ENCODE measurements at places on chromosomes 13 and 19.

DNA sequence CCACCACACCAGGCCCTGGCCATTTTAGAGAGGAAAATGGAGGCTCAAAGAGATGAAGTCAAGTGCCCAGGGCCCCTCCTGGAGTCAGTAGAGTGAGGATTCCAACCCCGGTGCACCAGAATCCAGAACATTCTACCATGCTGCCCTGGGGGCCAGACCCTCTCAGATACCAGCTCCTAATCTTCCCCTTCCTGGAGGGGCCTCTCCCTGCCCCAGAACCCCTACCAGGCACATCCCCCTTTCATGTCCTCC lies 11.1 kb downstream of the CAPN12 start:
- DNase-seq: no peak

GRCh38 chr13:67726979-67727378 lies 496.8 kb upstream of the PCDH9 start:
- no peak for DNase-seq

DNA sequence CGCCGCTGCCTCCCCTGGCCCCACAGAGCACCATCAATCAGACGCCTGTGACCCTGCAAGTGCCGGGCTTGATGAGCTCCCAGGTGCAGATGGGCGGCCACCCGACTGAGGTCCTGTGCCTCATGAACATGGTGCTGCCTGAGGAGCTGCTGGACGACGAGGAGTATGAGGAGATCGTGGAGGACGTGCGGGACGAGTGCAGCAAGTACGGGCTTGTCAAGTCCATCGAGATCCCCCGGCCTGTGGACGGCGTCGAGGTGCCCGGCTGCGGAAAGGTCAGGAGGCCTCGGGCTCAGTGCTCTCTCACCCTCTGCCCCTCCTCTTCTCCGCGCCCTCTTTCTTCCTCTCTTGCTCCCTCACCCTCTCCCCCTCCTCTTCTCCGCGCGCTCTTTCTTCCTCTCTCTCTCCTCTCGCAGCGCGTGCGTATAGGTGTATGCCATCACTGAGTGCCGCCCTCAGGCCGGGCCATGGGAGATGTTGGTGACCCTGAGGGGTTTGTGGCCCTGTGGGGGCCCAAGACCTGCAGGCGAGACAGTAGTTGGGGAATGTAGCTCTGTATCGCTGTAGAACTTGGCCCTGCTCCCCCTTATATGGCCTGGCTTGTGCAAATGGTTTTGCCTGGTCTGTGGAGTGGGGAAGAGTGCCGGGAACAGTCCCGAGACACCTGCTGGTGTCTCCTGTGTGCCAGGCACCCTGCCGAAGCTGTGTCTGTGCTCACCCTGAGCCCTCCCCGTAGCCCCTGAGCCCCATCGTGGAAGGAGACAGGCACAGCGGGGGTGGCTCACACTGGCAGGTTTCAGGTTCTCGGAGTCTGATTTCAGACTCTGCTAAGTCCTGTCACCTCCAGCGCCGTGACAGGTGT lies 5.4 kb upstream of the EPN1 start:
- no peak for DNase-seq

DNA sequence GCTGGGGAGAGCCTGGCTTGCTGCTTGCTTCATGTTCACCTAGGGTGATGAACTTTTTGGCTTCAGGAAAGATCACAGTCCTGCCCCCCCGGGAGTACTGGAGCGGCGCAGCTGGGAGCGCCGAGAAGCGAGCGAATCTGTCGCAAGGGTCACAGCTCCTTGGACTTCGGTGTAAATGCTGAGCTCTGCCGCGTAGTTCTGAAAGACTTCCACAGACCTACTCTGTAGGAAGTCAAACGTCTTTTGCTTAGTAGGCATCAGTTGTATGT lies 2.7 kb downstream of the ING1 start:
- DNase-seq: no peak

DNA sequence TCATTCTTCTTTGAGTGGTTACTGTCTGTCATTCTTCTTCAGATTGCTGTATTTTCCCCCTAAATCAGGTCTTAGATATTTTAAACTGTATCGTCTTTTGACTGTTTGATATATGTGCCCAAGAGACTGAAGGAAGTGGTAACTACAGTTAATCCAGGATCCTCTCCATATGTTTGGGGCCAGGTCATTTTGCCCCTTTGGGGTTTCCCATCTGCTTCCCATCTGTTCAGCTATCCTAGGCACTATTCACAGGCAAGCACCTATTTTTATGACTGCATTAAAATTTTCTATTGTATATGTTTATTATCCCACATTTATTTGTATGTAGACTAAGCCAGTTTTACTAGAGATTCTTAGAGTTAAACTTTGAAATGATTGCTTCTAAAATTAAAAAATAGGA lies 244.2 kb downstream of the PCCA start:
- DNase-seq: no peak

DNA sequence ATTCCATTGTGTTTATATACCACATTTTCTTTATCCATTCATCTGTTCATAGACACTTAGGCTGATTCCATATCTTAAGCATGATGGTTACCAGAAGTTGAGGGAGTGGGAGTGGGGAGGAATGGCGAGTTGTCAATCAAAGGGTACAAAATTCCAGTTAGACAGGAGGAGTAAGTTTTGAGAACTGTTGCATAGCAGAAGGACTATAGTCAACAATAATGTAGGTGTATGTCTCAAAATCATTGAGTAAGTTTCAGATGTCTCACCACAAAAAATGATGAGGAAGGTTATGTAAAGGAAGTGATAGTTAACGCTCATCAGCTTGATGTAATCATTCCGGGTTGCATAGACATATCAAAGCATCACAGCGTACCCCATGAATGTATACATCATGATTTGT lies 4.6 kb upstream of the UBL3 start:
- DNase-seq: no peak

DNA sequence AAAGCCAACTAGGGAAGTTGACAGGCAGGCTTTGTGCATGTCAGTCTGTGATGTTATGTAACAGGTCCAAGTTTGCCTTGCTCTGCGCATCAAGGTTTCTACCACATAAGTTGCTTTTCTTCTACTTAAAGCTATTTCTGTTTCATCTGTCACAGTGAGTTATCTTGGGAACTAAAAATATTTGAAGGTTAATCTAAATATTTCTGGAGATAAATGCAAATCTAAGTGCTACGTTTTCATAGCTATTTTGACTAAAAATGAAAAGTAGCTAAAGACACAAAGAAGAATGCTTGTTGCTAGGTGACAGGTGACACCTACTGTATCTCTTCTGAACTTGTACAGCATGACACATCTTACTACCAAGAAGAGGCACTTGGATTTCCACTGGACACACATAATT lies 135.6 kb downstream of the KLF12 start:
- no peak for DNase-seq

GRCh38 chr13:108944760-108945159 lies 315.3 kb downstream of the MYO16 start:
- DNase-seq: no peak

- no peak for DNase-seq
Measured at GRCh38 chr13:98925949-98926348, 51.9 kb downstream of the DOCK9 start.

GRCh38 chr19:2331601-2332246 lies 3.2 kb downstream of the SPPL2B start:
- no peak for DNase-seq

DNA sequence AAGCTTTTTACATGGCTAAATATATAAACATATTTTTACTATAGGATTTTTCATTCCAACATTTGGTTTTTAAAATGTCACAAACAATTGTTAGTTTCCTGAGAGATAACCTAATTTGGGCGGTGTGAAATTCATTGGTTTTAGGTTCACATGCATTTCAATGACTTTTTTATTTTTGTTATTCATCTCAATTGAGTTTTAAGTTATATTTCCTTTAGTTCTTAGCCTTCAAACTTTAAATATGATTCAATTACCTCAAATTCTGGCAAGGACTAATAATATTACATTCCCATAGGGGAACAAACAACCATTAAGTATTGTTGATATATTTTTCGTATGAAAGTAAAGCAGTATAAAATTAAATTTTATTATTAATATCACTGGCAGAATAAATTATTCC lies 265.3 kb downstream of the SLITRK6 start:
- no peak for DNase-seq

DNA sequence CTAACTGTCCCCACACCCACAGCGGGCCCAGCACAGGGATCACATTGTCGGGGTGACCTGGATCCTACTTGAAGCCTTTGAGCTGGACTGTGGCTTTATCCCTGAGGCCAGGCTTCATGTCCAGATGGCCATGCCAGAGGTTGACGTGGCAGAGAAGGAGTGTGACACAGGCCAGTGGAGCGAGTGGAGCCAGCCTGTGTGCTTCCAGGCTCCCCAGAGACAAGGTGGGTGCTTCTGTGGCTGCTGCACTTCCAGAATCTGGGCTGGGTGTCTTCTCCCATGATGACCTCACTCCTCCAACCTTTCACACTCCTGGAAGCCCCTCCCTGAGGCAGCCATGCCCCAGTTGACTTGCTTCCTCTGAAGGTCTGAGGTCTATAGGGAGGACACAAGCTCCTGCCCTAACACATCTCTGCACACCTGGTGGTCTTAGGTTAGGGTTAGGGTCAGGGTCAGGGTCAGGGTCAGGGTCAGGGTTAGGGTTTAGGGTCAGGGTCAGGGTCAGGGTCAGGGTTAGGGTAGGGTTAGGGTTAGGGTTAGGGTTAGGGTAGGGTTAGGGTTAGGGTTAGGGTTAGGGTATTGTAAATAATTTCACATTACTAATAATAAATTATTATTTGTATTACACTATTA lies 13.1 kb upstream of the MZF1 start:
- DNase-seq: no peak

DNA sequence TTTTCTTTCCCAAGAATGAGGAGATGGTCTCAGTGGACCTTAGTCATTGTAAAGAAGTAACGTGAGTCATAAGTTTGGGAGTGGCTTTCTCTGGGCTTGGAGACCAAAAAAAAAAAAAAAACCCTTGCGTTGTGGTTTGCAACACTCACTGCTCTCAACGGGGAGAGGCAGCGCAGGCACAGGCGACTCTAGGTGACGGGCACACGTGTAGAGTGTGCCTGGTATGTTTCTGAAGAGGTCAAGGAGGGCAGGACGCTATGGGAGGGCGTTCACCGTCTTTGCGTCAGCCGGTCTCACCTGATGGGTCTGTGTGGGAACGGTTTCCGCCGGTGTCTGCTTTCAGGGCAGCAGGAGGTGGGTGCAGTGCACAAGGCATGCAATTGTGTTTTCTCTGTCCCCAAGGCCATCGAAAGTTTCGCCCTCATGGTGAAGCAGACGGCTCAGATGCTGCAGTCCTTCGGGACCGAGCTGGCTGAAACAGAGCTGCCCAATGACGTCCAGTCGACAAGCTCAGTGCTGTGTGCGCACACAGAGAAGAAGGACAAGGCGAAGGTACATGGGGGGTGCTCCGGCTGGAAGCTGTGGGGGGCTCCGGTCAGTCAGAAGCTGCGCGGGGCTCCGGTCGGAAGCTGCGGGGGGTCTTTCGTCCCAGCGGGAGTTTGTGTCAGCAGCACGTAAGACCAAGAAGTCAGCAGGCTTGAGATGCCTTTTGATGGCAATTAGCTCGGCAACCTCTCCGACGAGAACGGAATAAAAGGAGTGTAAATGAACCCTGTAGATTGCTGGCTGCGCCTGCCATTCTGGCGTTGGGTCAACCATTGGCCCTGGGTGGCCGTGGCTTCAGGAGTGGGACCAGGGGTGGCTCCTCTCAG lies 40.8 kb upstream of the F7 start:
- no peak for DNase-seq

DNA sequence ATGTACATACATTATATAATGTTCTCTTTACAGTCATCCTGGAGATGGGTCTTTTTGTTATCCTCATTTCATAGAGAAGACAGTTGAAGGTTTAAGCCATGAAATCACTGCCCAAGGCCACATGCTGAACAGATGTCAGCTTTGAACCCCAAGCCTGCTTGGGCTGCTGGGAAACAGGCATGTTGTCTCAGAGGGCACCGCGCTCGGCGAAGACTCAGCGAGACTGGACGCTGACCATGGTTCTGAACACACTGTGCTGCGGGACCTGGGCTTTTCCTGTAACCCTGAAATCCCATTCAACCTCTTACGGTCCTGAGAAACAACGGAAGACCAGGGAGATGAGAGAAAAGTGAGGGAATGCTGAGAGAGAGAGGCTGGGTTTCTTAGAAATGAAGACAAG lies 27.3 kb downstream of the LRFN3 start:
- peak; percentile 79 for DNase-seq

DNA sequence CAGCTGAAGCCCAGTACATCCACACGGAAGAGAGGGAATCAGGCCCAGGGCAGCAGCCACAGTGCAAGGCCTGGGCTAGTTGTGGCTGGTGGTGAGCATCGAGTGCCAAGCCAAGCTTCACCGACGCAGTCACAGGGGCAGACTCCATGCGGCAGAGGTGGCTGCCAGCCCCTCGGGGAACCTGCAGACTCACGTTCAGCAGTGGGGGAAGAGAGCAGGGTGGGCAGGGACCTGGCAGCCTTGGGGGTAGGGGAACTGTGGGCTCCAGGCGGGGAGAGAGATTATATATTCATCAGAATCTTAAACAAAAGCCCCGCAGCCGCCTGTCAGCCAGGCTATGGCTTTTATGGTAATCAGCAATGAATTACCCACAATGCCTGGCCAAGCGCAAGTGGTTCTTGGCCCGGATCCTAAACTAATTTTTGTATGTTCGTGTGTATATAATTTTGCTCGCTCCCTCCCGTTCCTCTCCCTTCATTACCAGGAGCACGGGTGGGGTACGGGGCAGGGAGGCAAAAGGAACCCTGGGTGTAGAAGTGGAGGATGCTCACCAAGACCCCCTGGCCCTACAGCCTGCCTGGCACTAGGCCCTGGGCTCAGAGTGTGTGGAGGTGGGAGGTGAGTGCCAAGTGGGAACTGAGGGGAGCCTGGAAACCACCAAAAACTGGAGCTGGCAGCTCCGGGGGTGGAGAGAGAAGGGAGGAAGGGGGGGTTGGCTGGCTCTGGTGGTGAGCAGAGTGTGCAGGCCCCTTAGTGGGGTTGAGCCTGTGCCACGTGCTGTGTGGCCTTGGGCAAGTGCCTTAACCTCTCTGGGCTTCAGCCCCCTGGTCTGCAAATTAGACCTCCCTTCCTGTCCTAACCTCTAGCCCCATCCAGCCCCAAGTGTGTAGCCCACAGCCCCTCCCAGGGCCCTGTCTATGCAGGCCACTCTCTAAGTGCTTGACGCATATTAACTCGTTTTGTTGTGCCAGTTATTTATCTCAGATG lies 31.9 kb downstream of the PTPRS start:
- no peak for DNase-seq

DNA sequence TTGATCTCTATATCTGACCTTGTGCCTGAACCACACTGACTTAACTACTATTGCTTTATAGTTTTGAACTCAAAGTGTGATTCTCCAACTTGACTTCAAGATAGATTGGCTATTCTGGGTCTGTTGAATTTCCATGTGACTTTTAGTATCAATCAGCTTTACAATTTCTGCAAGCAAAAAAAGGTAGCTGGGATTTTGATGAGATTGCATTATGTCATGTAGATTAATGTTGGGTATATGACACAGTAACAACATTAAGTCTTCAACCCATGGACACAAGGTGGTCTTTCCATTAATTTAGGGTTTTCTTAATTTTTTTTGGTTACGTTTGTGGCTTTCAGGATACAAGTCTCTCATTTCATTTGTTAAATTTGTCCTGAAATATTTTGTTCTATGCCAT lies 28.2 kb downstream of the NLRP5 start:
- DNase-seq: no peak
